ENCODE measurements at places on chromosomes 7 and 10. TPM values are rescaled to one million over a fixed set of nuclear protein-coding genes. Genes with fewer than 3 reads are reported as not detected.

CYP3A4 gene
- 0.33 TPM for polyA plus RNA-seq

GHRHR gene
- polyA plus RNA-seq: 11.5 TPM

NOS3 gene
- 14.9 TPM for polyA plus RNA-seq

ANXA8 gene
- 0.33 TPM for polyA plus RNA-seq

CALHM3 gene
- polyA plus RNA-seq: 0.03 TPM

SLC39A12 gene
- 0.32 TPM for polyA plus RNA-seq

SDHAF3 gene
- polyA plus RNA-seq: 6.0 TPM

CCL24 gene
- polyA plus RNA-seq: 0.64 TPM

PSD gene
- polyA plus RNA-seq: 10.4 TPM

UPF2 gene
- polyA plus RNA-seq: 24.3 TPM

IFIT2 gene
- 6.0 TPM for polyA plus RNA-seq

CYP17A1 gene
- 10,572 TPM for polyA plus RNA-seq

TRIM50 gene
- not detected for polyA plus RNA-seq

NANOS1 gene
- polyA plus RNA-seq: 2.8 TPM

ANKRD61 gene
- polyA plus RNA-seq: 0.13 TPM

WNT2 gene
- polyA plus RNA-seq: not detected

CDK5 gene
- polyA plus RNA-seq: 15.8 TPM

SEM1 gene
- polyA plus RNA-seq: 483 TPM

PLPP4 gene
- not detected for polyA plus RNA-seq

ATG9B gene
- 0.53 TPM for polyA plus RNA-seq

RARRES2 gene
- 7,984 TPM for polyA plus RNA-seq

NPY4R2 gene
- polyA plus RNA-seq: not detected

FBXO24 gene
- 1.5 TPM for polyA plus RNA-seq

GIMAP8 gene
- polyA plus RNA-seq: 6.1 TPM

SLF2 gene
- 31.2 TPM for polyA plus RNA-seq

GAD2 gene
- polyA plus RNA-seq: not detected

IKZF1 gene
- polyA plus RNA-seq: 2.4 TPM

VIM gene
- polyA plus RNA-seq: 322 TPM

AMPH gene
- 0.91 TPM for polyA plus RNA-seq

TEX36 gene
- not detected for polyA plus RNA-seq

DPYSL4 gene
- 0.99 TPM for polyA plus RNA-seq

CLDN15 gene
- 0.70 TPM for polyA plus RNA-seq

SFRP5 gene
- 43.4 TPM for polyA plus RNA-seq
